ENCODE measurements at places on chromosomes 1 and 21. TPM values are rescaled to one million over a fixed set of nuclear protein-coding genes. Genes with fewer than 3 reads are reported as not detected.

RNU1-4 gene
- total RNA-seq = 1,303 TPM

ADCY10 gene
- total RNA-seq = not detected

ADAMTS4 gene
- total RNA-seq = 7.2 TPM

ADAMTSL4 gene
- total RNA-seq = 5.4 TPM

OR14K1 gene
- total RNA-seq = not detected

FTCD gene
- total RNA-seq = 6.0 TPM

SPATA46 gene
- total RNA-seq = not detected

GRCh38 chr1:112393631-112393974 is 2.4 kb upstream of the CTTNBP2NL start:
- peaks cover 2% of the 10 kb centered on the region for H3K4me1 ChIP-seq
- no peak for DNase-seq
- H3K27me3 ChIP-seq = no peaks in the 10 kb centered on the region
- H3K36me3 ChIP-seq = no peaks in the 10 kb centered on the region
- no peak overlapping the region for H3K27ac ChIP-seq

- DNase-seq = peak; percentile 64
- H3K4me1 ChIP-seq = peaks cover 48% of the 10 kb centered on the region
Observed at GRCh38 chr1:156704930-156705320, 458 bp downstream of the CRABP2 start.

DNA sequence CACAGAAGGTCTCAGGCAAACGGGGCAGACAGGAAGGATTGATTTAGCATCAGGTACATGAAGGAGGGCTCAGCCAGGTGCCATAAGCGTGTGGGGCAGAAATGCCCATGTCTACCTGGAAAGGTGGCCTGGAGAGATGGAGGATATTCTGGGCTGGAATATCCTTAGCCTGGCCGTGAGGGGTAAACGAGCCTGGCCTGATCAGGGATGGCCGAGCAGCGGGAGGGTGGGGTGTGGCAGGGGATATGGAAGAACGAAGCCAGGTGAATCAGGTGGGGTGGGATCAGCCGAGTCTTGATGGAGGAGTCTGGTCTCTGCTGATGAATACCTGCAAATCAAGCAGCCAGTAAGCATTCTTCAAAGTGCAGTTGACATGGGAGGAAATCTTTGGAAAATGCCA is 35.5 kb upstream of the TTC22 start:
- no peaks in the 10 kb centered on the region for H3K27me3 ChIP-seq
- no peak overlapping the region for H3K4me3 ChIP-seq

DNA sequence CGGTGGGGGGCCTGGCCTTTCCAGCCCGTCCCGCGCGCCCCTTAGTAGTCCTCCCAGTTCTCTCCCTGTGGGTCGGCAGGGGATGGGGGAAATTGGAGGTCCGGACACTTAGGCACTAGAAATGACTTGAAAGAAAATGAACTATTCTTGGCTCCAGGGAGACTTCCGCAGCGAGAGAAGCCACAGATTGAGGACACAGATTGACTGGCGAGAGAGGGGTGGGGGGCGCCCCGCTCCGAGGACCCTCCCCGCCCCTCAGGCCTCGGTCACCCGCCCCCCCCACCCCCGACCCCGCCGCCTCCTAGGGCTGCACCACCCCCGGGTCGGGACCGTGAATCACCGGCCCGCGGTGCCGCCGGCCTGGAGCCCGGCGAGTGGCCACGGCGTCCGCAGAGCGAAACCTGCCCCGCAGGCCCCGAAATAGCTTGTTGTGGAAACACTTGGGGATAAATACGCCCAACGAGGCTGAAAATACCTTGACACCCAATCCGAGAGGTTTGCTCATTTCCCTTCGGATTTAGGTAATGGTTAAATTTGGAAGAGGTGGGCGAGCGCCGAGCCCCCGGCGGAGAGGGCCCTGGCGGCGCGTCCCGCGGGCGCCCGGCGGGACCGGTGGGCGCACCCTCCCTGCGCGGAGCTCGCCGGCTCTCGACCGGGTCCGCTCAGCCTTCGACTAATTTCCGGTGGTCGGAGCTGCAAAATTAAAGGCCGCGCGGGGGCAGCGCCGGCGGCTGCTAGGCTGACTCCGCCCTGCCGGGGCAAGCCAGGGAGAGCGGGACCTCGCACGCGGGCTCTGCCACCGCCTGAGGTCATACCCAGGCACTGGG is at the start of gene GFI1:
GFI1 (minus strand) TSS at position 675 of the 827 bp plus-strand sequence. CDS start 3,438 bp downstream, outside the sequence.
- H3K27ac ChIP-seq = no peak within 1 kb of the TSS
- peaks cover 71% of the 10 kb centered on the region for H3K27me3 ChIP-seq
- no peaks in the 10 kb centered on the region for H3K36me3 ChIP-seq
- peaks cover 18% of the 10 kb centered on the region for H3K4me1 ChIP-seq
- DNase-seq = no peak
- H3K4me3 ChIP-seq = peak within 1 kb of the TSS; percentile 51

- DNase-seq = no peak
- H3K4me3 ChIP-seq = no peak overlapping the region
- no peak overlapping the region for H3K27ac ChIP-seq
- no peaks in the 10 kb centered on the region for H3K4me1 ChIP-seq
- no peaks in the 10 kb centered on the region for H3K27me3 ChIP-seq
Observed at GRCh38 chr1:53025034-53025768, 36.8 kb upstream of the PODN start.

- H3K36me3 ChIP-seq = no peaks in the 10 kb centered on the region
- H3K27me3 ChIP-seq = no peaks in the 10 kb centered on the region
- no peaks in the 10 kb centered on the region for H3K4me1 ChIP-seq
- no peak for DNase-seq
- H3K4me3 ChIP-seq = no peak overlapping the region
Observed at GRCh38 chr1:67313934-67314671, 6.4 kb downstream of the IL12RB2 start.

- no peak overlapping the region for H3K27ac ChIP-seq
- H3K4me1 ChIP-seq = no peaks in the 10 kb centered on the region
- no peaks in the 10 kb centered on the region for H3K27me3 ChIP-seq
- peak overlapping the region; percentile 67 for H3K4me3 ChIP-seq
- peak; percentile 70 for DNase-seq
Observed at GRCh38 chr1:77687519-77687906, 5.1 kb upstream of the ZZZ3 start.

DNA sequence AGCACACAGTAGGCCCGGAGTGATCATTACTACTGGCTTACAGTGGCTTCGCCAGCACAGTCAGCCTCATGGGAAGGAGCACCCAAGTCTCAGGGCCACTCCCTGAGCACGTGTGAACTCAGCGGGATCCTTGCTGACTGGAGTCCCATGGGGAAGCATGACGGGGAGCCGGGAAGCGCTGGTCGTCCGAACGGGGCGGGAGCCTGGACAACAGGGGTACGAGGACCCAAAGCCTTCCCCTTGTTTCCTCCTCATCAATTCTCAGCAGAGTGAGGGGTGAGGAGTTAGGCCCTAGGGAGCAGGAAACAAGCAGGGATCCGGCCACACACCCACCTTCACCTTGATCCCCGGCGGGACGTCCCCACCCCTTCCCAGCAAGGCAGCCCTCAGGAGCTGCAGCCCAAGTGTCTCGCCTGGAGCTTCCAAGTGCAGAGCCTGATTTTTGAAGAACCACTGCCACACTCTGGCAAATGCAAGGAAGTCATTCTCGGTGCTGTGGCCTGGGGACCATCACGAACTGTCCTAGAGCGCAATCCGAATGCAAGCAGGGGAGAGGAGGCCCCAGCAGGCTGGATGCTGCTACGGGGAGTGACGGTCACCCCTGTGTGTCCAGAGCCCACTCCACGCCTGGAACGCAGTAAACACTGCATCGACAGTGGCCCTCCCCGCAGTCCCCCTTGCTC is 35.5 kb downstream of the TOMM20 start:
- DNase-seq = no peak
- no peaks in the 10 kb centered on the region for H3K36me3 ChIP-seq
- H3K4me1 ChIP-seq = peaks cover 2% of the 10 kb centered on the region
- H3K27me3 ChIP-seq = no peaks in the 10 kb centered on the region
- peak overlapping the region; percentile 33 for H3K4me3 ChIP-seq

GRCh38 chr1:208476846-208477170 is 232.6 kb upstream of the PLXNA2 start:
- H3K27ac ChIP-seq = peak overlapping the region; percentile 37
- no peak overlapping the region for H3K4me3 ChIP-seq
- H3K4me1 ChIP-seq = peaks cover 8% of the 10 kb centered on the region
- no peaks in the 10 kb centered on the region for H3K36me3 ChIP-seq
- no peaks in the 10 kb centered on the region for H3K27me3 ChIP-seq
- DNase-seq = no peak

DNA sequence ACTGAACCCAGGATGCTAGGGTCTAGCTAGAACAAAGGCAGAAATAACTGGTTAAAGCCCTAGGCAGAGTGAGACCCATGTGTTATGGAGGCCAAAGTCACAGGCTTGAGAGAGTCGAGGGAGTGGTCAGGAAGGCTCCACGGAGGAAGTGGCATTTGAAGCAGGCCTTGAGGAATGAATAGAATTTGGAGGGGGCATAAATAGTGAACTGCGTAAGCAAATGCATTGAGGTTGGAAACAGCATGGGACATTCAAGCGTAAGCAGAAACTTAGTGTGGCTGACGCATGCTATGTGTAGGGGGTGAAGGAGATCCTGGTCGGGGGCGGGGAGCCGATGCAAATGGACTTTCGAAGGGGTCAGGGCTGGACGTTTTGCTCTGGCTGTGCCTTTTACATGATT is 11.5 kb downstream of the AZIN2 start:
- no peak overlapping the region for H3K4me3 ChIP-seq
- H3K27me3 ChIP-seq = no peaks in the 10 kb centered on the region
- H3K4me1 ChIP-seq = no peaks in the 10 kb centered on the region
- H3K27ac ChIP-seq = no peak overlapping the region
- no peak for DNase-seq

DNA sequence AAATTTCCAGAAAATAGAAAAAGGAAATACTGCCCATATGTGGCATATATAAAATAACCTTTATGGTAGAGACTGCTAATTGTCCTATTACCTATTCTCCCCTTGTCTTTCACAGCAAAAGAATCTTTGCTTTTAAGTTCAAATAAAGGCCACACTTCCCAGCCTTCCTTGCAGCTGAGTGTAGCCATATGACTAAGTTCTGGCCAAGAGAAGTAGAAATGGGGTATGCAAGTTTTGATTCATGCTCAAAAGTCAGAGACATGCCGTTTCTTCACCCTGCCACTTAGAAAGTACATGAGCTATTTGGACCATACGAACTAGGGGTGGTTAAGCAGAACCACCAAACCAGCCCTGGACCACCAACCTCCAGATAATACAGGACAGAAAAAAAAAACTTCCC is 18.3 kb upstream of the S100A2 start:
- no peaks in the 10 kb centered on the region for H3K27me3 ChIP-seq
- no peak overlapping the region for H3K4me3 ChIP-seq
- no peaks in the 10 kb centered on the region for H3K36me3 ChIP-seq
- DNase-seq = no peak
- H3K4me1 ChIP-seq = no peaks in the 10 kb centered on the region
- no peak overlapping the region for H3K27ac ChIP-seq

DNA sequence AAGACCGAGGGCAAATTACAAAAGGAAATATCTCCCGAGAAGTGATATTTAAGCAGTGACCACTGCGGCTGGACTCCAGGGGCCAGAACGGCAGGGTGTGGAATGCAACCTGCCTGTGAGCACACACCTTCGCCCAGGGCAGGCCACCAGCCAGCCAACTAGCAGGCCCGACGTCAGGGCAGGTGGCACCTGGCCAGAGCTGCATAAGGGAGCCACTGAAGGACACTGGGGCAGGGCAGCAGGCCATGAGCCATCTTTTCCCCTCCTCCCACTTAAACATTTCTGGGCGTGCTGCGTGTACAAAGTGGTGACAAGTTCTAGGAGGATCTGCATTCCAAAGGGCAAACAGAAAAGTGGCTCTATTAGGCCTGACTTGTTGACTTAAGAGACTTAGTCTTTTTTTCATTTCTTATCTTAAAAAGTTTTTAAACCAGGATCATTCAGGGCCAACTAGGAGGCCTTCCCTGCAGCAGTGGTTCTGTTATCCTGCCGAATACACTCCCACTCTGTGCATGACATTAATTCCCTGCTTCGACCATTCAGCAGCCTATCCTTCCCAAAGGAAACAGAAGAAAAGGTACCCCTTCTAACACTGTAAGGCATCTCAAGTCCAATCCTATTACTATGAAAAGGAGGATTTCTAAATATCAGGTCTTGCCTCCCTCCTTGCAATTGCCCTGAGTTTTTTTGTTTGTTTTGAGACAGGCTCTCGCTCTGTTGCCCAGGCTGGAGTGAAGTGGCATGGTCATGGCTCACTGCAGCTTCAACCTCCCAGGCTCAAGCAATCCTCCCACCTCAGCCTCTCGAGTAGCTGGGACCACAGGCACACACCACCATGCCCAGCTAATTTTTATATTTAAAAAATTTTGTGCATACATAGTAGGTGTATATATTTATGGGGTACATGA is 96.3 kb downstream of the BCAR3 start:
- H3K4me1 ChIP-seq = no peaks in the 10 kb centered on the region
- no peaks in the 10 kb centered on the region for H3K27me3 ChIP-seq
- no peak overlapping the region for H3K27ac ChIP-seq

GRCh38 chr1:178821134-178821866 is 49.6 kb downstream of the ANGPTL1 start:
- no peaks in the 10 kb centered on the region for H3K36me3 ChIP-seq
- DNase-seq = no peak
- H3K27ac ChIP-seq = no peak overlapping the region

DNA sequence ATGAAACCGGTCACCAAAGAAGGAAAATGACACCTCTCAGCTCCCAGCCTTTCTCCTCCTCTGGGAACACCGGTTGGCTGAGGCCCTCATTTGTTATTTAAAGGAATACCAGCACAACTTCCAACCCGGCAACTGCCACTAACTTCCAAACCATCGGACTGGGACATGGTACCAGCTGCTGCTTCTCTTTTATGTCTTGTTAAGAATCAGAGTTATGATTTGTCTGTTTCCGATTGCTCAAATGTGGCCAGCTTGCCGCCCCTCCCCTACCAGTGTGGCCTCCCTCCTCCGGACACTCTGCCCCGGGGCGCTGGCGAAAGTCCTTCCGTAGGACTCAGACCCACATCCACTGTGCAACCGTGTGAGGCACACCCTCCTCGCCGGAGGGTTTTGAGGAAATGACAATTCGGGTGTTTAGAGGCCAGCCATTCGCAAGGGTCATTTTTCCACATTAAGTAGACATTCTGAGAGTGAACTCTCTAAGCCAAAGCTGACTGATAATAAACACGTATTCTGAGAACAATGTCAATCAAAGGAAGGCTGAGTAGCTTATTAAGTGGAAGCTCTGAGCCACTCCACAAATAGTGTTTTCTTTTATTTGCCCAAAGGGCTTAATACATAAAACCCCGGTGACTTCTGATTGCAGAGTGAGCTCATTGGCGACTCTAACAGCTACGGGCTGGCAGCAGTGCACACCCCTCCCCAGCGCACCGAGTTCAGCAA is 5.5 kb downstream of the RIPK4 start:
- peaks cover 1% of the 10 kb centered on the region for H3K36me3 ChIP-seq
- peak overlapping the region; percentile 63 for H3K4me3 ChIP-seq
- DNase-seq = no peak
- H3K27me3 ChIP-seq = peaks cover 51% of the 10 kb centered on the region
- H3K4me1 ChIP-seq = peaks cover 31% of the 10 kb centered on the region
- H3K27ac ChIP-seq = no peak overlapping the region

DNA sequence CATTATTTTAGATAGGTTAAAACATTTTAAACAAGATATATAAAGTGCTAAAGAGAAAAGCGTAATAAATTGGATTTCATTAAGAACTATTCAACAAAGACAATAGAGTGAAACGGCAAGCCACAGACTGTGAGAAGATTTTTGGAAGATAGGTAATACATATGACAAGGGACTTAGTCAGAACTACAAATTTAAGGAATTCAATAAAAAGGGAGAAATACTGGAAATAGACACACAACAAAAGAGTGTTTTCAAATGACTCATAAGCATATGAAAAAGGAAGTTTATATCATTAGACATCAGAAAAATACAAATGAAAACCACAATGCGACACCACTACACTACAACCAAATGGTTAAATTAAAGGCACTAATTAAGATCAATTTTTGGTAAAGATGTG is 90.5 kb downstream of the GDAP2 start:
- no peaks in the 10 kb centered on the region for H3K4me1 ChIP-seq
- H3K27ac ChIP-seq = no peak overlapping the region
- H3K36me3 ChIP-seq = no peaks in the 10 kb centered on the region
- H3K27me3 ChIP-seq = no peaks in the 10 kb centered on the region
